ENCODE measurements at places on chromosomes 3 and 15.

- DNase-seq, result no peak
Measured at GRCh38 chr3:161551697-161552096, 55.1 kb downstream of the OTOL1 start.

DNA sequence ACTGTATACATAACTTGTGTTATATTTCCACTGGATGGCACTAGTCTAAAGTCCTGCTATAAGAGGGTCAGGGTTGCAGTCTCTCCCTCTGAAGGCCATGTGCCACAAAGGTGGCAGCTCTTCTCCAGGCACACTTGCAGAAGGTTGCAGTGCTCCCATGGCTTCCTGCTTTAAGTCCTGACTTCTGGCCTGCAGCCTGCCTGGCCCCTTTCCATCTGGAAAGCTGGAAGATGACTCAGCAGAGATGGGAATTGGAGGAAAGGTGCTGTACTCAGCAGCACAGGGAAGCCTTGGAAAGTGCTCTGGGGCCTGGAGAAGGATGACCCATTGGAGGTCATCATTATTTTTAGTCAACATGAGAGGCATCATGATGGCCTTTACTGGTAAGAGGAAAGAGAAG lies 40.9 kb upstream of the MRPL3 start:
- no peak for DNase-seq

- DNase-seq, result no peak
Measured at GRCh38 chr3:37861620-37862041, at the start of gene CTDSPL. Gene CTDSPL (plus strand): TSS chr3:37861880. CDS start chr3:37862200, 320 bp downstream.

GRCh38 chr3:79115458-79115857 lies 652.3 kb downstream of the ROBO1 start:
- no peak for DNase-seq

- no peak for DNase-seq
Measured at GRCh38 chr3:128783774-128784173, 57.8 kb downstream of the RAB7A start.

DNA sequence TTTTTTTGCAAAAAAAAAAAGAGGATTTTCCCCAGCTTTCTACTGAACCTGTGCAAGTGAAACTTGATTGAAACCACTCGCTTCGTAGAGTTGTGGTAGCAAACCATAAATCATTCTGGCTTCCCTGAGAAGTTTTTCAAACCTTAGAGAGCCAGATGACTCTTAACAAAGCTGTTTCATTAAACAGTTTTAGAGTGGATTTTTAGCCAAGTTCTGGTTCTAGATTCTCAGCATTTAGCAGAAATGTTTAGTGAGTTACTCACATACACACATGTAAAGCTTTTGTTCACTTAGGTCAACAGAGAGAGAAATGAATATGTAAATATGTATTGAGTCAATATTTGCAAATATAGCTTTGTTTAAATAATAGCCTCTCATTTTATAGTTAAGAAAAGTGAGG lies 18.1 kb upstream of the CCR9 start:
- DNase-seq, result no peak

DNA sequence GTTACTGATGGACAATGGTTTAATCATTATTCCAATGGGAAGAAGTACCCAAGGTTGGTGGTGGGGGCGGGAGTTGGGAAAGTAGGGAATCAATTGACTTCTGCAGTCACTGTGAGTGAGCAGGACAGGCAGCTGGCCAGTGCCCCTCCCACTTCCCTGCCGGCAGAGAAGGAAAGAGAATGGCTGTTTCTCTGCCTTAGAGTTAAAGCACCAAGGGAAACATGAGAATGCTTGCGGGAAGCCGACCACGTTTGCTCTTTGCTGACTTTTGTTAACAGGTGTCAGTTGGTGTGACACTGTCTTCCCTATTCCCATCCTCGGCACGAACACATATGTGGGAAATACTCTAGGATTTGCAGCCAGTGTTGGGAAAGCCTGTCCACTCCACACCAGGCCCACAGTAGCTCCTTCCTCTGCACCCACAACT lies 33.5 kb upstream of the MFSD1 start:
- DNase-seq, result no peak

DNA sequence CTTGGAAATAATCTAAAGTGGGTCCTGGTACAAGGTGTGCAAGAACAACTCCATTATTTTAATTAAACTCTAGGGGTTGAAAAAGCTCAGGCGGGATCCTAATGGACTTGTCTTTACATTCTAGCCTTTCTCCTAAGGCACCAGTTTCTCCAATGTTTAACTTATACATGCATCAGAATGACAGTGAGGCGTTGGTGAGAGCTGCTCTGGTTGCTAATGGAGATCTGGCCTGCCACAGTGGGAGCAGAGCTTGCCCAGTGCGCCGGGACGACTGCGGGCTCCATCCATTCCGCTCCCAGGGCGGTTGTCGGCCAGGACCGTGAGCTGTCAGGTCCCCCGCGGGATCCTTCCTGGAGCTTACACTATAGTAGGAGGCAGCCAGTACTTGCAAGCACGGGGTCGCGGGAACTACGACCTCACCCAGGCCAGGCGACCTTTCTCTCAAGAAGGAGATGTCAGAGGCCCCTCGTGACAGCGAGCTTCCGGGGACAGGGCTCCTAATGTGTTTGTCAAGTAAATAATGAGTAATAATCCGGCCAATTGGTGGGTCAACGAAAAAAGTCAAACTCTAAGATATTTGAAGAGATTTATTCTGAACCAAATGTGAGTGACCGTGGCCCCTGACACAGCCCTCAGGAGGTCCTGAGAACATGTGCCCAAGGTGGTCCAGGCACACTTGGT lies 991 bp upstream of the HIGD1A start:
- DNase-seq, result no peak

GRCh38 chr15:45521596-45522327 lies 793 bp downstream of the SLC30A4 start:
- no peak for DNase-seq

GRCh38 chr3:171005648-171006047 lies 20.9 kb downstream of the SLC2A2 start:
- no peak for DNase-seq

DNA sequence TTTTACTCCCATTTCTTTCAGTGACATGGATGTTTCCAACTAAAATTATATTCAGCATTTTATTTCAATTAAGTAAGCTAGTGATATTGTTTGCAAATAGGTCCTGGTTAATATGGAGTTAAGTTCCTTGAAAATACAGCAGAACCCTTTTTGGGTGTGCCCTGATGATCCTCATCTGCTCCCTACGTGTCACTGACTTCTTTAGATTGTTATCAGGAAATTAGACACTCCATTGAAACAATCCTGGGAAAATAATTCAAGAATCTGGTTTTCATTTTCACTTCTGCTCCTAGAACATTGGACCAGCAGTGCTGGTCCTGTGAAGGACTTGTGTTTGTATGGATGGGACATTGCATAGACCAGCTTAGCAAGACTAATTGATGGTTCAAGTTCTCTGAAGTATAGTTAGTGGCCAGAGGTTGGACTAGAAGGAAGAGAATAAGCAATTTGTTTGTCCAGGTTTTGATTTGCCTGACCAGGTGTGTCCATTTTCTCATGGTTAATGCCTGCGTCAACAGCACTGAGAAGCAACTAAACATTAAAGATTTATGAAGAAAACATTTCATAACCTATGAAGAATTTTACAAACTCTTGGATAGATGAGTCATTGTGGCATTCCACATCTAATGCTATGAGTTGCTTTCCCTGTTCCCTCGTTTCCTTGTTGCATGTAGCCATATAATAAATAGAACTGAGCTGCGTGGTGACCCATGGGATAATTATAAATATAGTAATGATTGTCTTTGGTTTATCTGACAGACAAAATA lies 95.8 kb downstream of the ZPLD1 start:
- DNase-seq, result no peak

GRCh38 chr3:66396888-66397287 lies 103.9 kb downstream of the LRIG1 start:
- no peak for DNase-seq

GRCh38 chr3:36957862-36958686 lies 13.2 kb upstream of the TRANK1 start:
- DNase-seq, result no peak

- no peak for DNase-seq
Measured at GRCh38 chr3:130081351-130081881, at the start of gene ALG1L2. Gene ALG1L2 (plus strand): TSS chr3:130081831. CDS start chr3:130082017, 186 bp downstream.

DNA sequence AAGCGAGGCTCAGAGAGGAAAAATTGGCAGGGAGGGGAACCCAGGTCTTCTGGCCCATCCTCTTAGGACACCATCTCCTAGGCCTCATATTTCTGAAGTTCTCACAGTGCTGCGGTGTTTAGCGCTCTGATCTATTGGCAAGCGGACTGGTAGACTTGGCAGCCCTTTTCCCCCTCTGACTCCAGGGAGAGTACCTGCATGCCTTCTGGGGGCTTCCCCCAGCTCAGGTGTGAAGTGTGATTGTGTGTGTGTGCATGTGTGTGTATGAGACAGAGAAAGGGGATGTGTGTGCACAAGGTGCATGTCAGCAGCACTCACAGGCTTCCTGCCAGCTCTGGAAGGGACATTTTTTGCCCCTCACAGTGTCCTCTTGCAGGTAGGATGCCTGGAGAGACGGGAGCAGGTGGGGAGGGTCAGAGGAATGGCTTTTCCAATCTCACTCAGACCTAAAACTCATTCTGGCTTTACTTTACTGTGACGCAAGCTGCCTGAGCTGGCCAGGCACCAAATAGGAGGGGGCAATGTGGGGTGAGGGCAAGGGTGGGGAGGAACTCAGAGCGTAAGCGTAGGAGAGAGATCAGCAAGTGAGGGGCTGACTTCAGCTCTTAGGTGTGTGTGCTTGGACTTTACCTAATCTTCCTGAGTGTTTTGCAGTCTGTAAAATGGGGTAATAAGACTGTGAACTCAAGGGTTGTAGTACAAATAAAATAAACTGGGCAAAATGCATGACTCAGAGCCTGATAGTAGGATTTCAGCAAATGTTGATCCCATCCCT lies 4.0 kb upstream of the IL17RE start:
- DNase-seq, result no peak

DNA sequence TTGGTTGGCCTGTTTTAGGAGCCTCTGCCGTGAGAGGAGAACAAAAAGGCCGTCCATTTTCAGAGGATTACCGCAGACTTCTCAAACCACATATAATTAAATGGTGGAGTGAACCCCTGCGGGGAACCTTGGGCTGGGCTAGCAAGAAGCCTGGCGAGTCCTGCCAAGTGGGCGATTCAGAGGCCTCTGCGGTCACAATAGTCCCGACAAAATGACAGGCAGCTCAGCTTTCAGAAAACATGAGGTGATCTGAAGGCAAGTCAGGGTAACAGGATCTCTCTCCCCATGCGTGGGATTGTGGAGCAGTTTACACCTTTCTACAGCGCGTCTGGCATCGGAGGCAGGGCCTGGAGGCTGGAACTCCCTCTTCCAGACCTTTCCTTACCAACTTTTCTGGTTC lies 134.8 kb downstream of the ASB7 start:
- DNase-seq, result no peak

DNA sequence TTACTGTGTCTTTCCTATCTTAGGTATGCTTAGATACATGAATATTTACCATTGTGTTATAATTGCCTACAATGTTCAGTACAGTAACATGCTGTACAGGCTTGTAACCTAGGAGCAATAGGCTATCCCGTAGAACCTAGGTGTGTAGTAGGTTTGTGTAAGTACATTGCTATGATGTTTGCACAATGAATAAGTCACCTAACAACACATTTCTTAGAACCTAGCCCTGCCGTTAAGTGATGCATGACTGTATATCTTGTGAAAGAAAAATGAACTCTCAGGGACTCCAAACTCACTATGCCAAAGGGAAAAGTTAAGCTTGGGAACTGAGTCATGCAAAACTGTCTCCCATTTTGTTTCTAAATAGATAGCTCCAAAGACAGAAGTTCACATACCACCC lies 91.5 kb upstream of the ACP3 start:
- no peak for DNase-seq

GRCh38 chr3:72634128-72634527 lies 214.1 kb downstream of the SHQ1 start:
- DNase-seq, result no peak

GRCh38 chr3:36741285-36741684 lies 23.1 kb downstream of the DCLK3 start:
- DNase-seq, result no peak

DNA sequence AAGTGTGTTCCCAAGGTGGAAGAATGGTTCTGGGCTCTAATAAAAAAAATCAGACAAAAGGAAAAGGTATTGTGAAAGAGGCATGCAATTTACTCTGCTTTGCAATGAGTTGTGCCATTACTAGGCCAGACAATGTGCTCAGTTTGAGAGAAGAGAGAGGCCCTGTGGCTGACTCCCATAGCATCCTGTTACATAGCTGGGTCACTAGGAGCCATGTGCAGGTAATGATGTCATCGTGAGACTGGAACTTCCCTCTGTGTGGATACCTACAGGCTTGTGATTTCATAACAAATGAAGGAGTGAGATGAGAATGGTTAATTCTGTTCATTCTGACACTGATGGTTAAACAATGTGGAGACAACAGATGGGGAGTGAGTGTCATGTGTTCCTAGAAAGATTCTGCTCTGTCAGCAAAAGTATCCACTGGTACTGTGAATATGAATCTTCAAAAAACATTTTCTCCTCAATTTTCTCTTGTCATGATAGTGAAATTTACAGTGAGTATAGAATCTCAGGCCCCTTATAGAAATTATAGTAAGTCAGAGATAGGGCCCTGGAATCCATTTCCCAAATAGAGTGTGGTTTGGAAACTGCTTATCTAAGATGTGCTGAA lies 648.7 kb upstream of the DPPA4 start:
- DNase-seq, result no peak

GRCh38 chr3:111619833-111620232 lies 24.7 kb upstream of the ZBED2 start:
- DNase-seq, result no peak

DNA sequence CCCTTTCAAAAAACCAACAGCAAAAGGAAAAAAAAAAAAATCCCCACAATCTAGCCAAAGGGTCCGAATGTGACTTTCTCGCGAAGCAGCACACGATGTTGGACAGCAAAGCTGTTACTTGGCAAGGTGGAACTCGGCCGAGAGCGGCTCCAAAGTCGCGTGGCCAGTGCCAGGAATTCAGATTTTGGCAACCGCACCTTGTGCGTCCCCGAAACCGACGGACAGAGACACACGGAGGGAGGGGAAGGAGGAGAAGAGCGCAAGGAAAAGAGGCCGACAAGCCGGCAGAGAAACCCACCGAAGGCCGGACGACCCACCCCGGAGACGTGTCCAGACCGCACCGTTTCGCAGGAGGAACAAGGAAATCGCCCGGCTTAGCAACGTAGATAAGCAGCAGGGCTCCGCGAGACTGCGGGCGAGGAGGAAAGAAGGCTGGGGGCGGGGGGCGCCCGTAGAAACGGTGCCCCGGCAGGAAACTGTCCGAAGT lies 517.3 kb downstream of the MECOM start:
- DNase-seq, result no peak

DNA sequence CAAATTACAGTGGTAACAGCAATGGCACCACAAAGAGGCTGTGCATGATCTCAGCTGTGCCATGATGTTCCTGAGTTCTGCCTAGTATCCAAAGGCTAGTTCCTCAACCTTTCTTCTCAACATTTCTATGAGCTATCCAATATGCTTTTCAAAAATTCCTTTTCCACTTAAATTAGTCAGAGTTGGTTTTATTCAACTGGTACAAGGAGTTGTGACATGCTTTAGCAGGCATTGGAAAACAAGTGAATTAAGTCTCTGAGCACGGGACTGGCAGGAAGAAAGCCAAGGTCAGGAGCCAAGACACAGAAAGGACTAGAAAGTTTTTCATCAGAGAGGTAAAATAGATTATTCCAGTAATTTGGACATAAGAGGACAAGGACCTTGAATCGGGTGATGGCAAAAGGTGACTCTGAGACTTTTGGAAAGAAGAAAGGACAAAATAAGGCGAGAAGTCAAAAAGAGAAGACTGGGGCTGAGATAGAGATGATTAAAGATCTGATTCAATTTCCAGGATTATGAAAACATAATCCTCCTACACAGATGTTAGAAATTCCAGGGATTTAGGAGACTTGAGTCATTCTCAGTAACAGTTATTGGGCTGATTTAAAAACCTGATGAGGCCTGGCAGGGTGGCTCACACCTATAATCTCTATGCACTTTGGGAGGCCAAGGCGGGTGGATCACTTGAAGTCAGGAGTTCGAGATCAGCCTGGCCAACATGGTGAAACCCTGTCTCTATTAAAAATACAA lies 36.1 kb downstream of the PBRM1 start:
- DNase-seq, result no peak
